ENCODE measurements at places on chromosomes 2 and 18. TPM values are rescaled to one million over a fixed set of nuclear protein-coding genes. Genes with fewer than 3 reads are reported as not detected.

AGXT gene
- 0.67 TPM for total RNA-seq

SERPINB10 gene
- not detected for total RNA-seq

CCDC74A gene
- total RNA-seq: 20.6 TPM

GALNT14 gene
- 1.1 TPM for total RNA-seq

FZD7 gene
- total RNA-seq: 21.8 TPM

KDM3A gene
- 45.0 TPM for total RNA-seq

SDC1 gene
- total RNA-seq: 13.3 TPM

All from cardiac muscle cell (in vitro differentiated cells and primary cell).